GF-D8 (cell line): ENCODE measurements at places on chromosomes 3 and 15.

GRCh38 chr3:166013073-166013679, 176.0 kb upstream of the BCHE start:
- no peak for DNase-seq

DNA sequence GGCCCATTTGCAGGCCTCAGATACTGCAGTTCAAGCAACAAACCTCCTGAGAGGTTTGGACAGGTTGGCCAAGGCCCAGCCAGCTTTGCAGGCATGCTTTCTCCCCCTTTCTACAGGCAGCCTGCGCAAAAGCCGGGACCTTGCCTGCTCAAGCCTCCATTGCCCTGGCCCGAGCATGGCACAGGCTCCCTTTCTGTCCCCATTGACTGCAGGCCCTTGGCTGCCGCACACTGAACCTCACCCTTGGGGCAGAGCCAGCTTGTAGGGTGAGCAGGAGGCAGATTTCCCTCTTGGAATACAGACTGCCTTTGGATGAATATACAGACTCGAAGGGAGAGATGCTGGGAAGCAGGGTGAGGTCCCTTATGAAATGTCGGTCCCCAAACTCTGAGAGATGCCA, 461.7 kb upstream of the PROK2 start:
- no peak for DNase-seq

- peak; percentile 79 for DNase-seq
Measured at GRCh38 chr3:49351521-49352011, 6.6 kb downstream of the GPX1 start.

DNA sequence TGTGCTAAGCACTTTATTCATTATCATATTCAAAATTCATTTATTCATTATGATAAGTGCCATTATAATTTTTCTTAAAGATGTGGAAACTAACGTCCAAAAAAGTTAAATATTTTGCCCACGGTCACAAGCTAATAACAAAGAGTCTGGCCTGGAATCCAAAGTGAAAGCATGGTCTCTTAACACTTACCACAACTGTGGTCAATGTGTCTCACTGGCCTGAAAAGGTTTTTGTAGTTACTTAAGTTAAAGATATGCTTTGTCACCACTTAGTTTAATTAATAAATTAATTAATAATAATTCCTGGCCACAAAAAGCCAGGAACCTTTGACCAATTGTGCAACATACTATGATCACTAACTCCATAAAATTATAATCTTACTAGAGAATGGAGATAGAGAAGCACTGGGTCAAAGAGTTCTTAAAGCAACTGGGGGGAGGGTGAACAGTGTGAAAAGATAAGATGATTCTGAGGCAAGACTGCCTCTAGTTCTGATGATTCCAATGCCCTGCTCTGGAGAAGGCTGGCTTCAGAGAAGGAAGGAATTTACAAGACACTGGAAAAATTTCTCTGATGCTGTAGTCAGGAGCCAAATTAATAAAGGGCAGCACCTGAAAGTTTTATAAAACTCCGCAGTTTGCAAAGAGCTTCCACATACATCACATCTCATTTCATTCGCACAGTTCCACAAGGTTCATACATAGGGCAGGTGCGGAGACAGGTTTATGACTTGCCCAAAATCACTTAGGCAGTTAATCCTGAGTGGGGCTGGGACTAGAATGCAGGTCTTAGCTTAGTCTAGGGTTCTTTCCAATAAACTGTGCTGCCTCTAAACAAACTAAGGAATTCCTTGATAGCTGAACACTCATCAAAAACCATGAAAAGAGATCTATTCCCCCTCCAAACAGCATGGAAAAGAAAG, 32.5 kb downstream of the NPTN start:
- DNase-seq, result no peak

GRCh38 chr15:69748131-69748530, 295.5 kb downstream of the RPLP1 start:
- no peak for DNase-seq
